Right ventricle myocardium inferior (tissue), 1 donor: ENCODE measurements at places on chromosomes 4 and X.

DNA sequence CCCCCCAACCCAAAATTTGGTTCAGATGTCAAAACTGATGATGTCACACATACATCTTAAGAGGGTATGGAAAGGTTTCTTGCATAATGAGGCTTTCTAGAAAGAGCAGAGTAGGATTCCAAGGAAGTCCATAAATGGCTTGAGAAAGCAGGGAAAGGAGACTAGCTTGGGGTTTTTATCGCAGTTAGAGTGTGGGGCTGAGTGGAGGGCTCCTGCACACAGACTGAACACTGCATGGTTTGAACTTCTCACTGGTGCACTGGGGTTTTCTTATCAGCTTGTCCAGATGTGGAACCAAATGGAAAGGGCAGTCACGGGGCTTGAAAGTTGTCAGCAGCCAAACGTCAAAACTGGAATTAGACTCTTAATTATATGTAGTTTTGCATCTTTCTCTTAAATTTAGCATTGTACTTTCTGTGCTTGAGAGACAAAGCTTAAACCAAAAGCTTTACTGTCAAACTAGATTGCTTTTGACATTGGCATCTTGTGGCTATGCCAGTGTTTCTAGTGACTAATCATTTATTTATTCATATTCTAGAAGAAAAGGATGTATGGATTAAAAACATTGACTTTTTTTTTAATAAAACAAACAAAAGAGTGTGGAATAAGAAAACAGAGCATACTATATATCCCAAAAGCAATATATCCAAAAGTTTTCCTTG, 78.3 kb upstream of the STIM2 start:
- DNase-seq, result no peak

DNA sequence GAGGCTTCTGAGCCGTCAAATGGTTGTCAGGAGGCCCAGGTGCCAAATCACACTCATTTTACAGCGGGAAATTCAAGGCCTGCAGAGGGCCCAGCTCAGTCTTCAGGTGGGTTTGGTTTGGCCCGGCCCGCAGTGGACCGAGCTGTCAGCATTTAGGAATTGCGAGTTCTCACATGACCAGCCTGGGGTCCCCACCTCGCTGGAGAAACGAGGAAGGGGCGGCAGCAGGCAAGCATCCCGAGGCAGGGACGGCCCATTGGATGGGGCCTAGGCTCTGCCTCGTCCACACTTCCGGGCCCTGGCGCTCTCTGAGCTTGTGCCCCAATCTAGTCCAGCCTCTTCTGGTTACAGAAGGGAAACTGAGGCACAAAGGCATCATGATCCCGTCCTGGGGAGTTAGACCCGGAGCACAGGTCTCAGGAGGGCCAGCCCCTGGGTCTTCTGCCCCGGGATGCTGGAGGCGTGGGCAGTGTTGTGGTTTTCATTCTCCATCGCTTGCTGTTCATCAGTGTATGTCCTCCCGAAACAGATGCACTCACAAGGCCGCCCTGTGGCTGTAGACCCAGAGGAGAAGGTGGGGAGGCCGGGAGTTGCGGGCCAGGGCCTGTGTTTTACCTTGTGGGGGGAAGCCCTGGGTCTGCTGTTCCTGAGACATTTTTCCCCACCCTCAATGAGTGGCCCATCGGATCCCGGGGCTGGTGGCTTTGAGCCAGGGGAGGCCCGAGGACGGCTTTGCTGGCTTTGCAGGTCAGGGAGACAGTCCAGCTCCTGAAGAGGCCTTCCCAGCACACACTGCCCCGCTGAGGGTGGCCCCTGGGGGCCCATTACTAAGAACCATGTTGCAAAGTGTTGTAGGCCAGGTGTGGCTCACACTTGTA, 8.9 kb downstream of the PSAPL1 start:
- peak; percentile 63 for DNase-seq

GRCh38 chrX:103999234-103999633, 14.3 kb downstream of the H2BW1 start:
- DNase-seq, result no peak

DNA sequence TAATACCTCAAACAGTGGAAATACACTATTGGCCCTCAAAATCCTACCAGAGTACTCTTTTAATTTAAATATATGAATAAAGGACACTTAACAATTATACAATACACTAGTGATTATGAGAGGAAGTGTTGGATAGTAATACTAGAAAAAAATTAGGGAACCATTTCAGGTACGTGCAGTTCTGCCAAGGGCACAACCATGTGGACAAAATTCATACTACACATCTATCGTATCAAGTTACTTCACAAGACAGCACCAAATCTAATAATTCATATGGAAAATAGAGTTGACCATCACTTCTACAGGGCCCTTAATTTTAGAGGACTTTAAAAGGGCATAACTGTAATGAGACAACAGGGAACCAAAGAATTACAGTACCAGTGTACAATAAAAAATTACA, 69.2 kb upstream of the ZCCHC13 start:
- no peak for DNase-seq

DNA sequence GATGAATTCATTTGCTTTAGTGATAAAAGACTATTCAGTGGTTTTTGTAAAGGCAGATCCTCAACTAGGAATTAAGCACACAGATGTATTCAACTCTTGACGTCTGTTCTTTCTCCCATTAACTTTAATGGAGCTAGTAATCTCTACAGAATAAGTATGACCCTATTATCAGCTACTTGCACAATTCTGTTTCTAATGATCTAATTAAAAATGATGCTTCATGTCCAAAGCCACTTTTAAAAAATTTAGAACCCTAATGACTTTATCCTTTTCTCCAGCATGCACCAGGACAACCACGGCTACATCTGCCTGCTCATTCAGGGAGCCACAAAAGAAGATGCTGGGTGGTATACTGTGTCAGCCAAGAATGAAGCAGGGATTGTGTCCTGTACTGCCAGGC, 85.4 kb downstream of the CBR4 start:
- DNase-seq, result no peak

DNA sequence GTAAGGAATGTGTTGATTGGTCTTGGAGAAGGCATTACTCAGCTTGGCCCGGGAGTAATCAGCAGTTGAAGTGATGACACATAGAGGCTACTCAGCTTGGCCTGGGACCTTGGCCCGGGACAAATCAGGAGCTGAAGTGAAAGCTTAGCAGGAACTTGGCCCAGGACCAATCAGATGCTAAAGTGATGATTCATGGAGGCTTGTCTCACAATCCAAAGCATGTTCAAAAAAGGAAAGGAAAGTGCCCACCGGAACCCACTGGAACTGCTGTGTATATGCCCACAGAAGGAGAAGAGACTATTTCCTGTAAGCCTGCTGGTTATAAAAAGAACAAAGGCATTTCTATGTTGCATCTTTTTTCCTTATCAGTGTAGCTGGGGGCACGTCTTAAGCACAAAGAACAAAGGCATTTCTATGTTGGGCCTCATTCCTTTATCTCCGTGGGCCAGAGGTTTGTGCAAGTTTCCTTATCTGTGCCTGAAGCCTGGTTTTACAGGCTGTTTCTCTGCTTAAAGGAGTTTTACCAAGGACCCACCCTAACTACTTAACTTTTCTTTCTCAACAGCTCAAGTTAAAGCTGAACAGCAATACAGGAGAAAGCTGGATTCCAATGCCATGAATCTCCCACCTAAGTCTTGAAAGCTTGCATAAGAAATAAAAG, 1176.7 kb downstream of the NLGN4X start:
- DNase-seq, result peak; percentile 44

- peak; percentile 71 for DNase-seq
These were observed 66.4 kb downstream of the JADE3 start for GRCh38 chrX:46978341-46979291.

DNA sequence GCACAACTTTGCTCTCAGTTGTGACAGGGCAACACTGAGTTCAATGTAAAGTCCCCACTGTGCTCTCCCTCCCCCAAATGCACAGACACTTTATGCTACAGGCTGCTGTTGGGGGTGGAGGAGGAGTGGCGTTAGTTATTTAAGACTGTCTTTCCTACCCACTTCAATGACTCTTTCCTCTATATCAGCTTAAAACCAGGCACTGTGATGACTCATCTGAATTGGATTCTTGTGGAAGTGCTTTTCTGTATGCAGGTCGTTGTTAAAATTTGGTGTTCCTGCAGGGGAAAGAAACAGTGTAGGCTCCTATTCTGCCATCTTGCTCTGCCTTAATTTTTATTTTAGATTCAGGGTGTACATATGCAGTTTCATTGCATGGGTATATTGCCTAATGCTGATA, 1157.2 kb upstream of the ADGRL3 start:
- DNase-seq, result no peak

GRCh38 chr4:38715050-38715449, 51.1 kb downstream of the KLF3 start:
- DNase-seq, result no peak

DNA sequence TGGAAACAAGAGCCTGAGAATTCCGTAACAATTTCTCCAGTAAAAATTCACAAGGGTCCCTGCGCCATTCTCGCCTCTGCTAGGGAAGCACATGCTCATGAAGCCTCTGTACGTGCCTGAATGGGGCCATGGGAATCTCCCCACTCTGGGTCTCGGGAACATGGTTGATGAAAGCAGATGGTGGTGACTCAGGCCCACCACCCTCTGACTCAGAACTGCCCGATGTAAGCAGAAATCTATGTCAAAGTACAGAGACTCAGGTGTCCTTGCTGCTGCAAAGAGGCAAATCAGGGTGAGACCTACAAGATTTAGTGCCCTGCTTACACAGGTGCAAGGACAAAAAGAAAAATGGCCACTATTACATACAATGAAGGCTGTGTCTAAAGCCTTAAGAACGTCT, 65.0 kb downstream of the SCD5 start:
- DNase-seq, result no peak

DNA sequence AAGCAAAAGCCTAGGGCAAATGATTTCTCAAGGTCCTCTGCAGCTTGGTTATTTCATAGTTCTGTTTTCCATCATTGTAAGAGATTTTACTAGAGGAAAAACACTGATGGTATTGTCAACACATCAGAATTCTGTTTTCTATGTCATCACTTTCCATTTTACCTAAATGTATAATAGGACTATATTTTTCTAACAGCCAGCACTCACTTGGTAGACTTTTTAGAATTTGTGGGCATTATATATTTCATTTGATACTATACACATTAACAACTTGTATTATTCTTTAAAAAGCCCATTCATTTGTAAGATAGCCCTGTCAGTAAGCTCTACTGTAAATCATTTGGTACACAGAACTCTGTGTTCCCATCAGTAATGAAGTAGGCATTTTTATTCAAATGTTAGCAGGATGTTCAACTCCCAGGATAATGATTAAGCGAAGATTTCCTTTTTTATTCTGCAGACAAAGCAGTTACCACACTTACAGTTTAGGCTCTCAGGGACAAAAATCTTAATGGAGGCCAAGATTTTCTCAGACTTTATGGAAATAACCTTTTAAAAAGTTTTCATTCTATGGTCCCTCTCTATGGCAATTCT, 143.6 kb upstream of the TEX13C start:
- DNase-seq, result no peak

- DNase-seq, result no peak
These were observed 61.2 kb downstream of the SLC9A6 start for GRCh38 chrX:136046295-136047015.

GRCh38 chr4:110787707-110788106, 164.8 kb upstream of the PITX2 start:
- no peak for DNase-seq

DNA sequence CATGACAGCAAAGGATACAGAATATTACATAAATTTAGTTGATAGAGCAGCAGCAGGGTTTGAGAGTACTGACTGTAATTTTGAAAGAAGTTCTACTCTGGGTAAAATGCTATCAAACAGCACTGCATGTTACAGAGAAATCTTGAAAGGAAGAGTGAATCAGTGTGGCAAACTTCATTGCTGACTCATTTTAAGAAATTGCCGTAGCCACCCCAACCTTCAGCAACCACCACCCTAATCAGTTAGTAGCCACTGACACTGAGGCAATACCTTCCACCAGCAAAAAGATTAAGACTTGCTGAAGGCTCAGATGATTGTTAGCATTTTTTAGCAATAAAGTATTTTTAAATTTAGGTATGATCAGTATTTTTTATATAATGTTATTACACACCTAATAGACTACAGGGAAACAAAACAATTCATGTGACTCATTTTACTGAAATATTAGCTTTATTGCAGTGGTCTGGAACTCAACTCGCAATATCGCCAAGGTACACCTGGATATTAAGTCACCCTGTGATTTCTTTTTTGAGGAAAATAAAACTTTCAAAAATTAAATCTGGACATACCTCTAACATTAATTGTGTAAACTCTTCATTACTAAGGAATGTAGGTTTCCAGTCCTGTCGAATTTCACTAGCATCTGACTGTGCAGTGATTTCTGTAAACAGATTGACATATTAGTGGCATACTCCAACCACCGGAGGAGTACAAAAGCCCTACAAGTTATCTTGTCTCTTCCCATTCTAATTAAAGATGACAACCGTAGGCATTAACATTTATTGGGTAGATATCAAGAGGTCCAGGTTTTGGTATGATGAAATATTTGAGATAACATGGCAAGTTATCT, 71.1 kb downstream of the CLOCK start:
- no peak for DNase-seq

- DNase-seq, result no peak
These were observed 77.1 kb downstream of the DCLK2 start for GRCh38 chr4:150155391-150155790.

GRCh38 chr4:149077181-149077580, 635.0 kb upstream of the NR3C2 start:
- DNase-seq, result no peak

GRCh38 chrX:68894513-68895340, 65.9 kb downstream of the EFNB1 start:
- DNase-seq, result peak; percentile 80

DNA sequence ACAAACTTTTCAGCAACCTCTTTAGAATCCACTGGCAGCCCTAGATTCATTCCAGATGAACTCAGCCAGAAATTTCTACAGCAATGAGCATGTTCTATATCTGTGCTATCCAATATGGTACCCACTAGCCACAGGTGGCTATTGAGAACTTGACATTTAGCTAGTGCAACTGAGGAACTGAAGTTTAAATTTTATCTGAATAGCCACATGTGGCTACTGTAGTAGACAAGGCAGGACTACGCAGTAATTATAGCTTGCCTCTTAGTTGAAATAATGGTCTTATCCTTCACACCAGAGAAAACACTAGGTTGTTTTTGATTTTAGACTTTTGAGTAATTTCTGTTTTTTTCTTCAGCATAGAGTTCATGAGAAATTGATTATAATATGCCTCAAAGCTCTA, 2.6 kb upstream of the TCEANC start:
- DNase-seq, result no peak

GRCh38 chrX:24242649-24243175, 71.2 kb downstream of the SUPT20HL2 start:
- peak; percentile 53 for DNase-seq

GRCh38 chr4:8762356-8762755, 109.3 kb downstream of the HMX1 start:
- peak; percentile 15 for DNase-seq

DNA sequence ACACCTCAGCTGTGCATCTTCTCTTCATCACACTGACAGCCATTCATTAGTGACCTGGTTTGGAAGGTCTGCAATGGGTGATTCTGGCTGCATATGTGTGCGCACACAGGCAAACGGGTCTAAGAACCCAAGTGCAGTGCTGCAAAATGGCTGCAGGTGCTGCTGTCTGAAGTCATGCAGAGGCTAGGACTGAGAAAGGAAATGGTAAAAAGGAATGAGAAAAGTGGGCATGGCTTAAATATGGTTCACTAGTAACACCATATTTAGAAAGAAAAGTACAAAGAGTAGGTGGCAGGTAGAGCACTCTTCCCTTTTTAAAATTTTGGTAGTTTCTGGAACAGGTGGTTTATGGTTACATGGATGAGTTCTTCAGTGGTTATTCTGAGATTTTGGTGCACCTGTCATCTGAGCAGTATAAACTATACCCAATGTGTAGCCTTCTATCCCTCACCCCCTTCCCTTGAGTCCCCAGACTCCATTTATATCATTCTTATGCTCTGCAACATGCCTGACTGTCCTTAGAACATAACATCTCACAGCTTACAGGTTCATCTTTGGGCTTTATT, 78.4 kb downstream of the CCNG2 start:
- no peak for DNase-seq
